Uterus (tissue), 4 donors: ENCODE measurements at places on chromosomes 3 and 15.

DNA sequence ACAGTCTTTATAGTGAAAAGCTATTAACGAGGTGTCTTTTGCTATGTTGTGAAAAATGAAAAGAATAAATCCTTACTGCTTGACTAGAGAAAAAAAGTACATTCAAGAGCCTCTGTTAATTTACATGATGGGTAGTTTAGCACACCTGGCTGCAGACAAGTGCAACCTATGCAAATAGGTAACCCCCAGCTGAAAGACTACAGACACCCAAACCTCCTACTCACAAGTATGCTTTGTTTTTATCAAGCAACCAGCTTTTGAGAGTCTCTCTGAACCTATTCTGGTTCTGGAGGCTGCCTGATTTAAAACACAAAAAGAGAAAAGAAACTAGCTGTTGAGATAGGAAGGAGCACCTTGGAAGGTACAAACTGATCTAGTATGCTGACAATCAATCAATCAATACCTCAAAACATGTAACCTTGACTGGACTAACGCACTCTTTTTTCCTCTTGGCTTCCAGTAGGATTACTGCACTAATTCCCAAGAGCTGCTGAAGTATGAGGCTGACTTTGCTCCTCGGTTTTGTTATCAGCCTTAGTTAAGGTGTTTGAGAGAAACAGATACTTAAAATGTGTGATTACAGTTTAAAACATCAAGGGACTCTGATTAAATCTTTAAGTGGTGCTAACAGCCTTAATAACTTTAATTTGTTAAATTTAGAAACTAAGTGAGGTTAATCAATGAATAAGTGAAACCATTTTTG is 63.6 kb downstream of the OSBPL10 start:
- DNase-seq: no peak

DNA sequence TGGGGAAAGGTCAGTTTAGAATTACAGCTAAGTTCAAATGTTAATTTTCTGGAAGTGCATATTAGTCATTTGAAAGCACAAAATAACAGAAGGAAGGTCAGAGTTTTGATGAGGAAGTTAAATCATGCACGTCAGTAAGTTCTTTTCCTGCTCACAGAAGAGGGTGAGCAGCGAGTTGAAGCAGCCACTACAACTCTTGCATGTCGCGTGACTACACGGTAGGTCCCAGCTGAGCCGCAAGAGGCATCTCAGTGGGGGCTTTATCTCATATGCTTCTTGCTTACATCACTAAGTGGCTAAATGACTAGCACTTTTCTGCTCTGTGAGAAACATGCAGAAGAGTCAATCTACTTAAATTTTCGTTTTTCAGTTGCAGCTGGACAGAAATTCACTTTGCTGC is 21.3 kb upstream of the SEC62 start:
- DNase-seq: no peak

DNA sequence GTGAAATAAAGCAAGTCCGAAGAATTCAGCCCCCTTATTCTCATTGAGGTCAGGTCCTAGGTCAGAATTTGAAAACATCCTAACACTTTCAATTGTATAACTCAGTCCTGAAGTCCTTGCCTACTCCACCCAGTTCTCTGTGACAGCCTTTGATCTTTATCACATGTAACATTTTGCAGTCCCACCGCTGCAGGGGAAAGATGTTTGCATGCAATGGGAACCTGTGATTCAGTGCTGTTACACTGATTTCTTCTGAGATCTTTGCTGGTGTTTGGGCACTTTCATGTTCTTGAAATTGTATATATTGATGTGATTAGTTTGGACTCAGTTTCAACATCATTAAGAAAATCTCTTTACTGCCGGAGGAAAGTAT is 18.0 kb upstream of the SECISBP2L start:
- DNase-seq: no peak

- no peak for DNase-seq
These were observed 1308.8 kb downstream of the ROBO2 start for GRCh38 chr3:78348664-78349063.

DNA sequence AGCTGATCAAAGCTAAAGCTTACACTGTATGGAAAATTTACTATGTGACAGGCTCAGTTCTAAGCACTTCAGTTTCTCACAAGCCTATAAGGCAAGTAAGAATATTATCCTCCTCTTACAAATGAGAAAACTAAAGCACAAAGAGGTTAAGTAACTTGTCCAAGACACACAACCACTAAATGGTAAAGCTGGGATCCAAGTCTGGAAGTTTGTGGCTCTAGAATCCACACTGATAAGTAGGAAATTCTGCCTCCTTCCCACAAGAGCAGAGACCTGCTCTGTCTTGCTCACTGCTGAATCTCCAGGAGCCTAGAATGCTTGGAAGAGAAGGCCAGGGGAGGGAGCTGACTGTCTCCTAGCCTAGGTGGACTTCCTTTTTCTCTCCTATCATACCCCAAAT is 60.6 kb downstream of the MAGI1 start:
- DNase-seq: no peak

GRCh38 chr15:38699633-38700230 is 135.1 kb upstream of the RASGRP1 start:
- peak; percentile 27 for DNase-seq

- DNase-seq: no peak
These were observed 33.2 kb upstream of the ZDHHC23 start for GRCh38 chr3:113914646-113915045.

GRCh38 chr3:29389362-29389761 is 108.5 kb downstream of the RBMS3 start:
- no peak for DNase-seq

GRCh38 chr3:169228522-169228921 is 435.0 kb downstream of the MECOM start:
- no peak for DNase-seq

DNA sequence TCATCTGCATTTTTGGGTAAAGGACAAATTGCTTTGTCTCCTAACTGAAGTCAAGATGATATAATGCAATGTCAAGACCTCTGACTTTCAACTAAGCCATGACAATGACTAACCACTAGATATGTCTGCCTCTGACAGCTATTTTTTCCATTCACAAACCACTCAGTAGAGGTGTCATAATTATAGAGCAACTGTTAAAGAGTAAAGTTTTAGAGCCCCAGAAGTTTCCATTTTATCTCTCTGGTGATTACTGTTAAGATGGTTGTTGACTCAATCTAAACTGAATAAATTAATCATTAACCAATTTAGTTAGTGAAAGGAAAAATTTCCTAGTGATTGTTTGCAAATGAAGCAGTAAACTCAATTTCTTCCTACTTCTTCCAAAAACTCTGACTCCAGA is 779.9 kb downstream of the GRM7 start:
- no peak for DNase-seq

GRCh38 chr15:77032052-77032646 is 37.2 kb downstream of the PSTPIP1 start:
- DNase-seq: peak; percentile 13

- no peak for DNase-seq
These were observed 36.4 kb downstream of the CCDC80 start for GRCh38 chr3:112604536-112604935.

- no peak for DNase-seq
These were observed 184.3 kb downstream of the GHSR start for GRCh38 chr3:172263781-172264486.

GRCh38 chr3:31688984-31689383 is 156.3 kb downstream of the STT3B start:
- DNase-seq: no peak

GRCh38 chr3:62922326-62922725 is 47.1 kb upstream of the CADPS start:
- no peak for DNase-seq

DNA sequence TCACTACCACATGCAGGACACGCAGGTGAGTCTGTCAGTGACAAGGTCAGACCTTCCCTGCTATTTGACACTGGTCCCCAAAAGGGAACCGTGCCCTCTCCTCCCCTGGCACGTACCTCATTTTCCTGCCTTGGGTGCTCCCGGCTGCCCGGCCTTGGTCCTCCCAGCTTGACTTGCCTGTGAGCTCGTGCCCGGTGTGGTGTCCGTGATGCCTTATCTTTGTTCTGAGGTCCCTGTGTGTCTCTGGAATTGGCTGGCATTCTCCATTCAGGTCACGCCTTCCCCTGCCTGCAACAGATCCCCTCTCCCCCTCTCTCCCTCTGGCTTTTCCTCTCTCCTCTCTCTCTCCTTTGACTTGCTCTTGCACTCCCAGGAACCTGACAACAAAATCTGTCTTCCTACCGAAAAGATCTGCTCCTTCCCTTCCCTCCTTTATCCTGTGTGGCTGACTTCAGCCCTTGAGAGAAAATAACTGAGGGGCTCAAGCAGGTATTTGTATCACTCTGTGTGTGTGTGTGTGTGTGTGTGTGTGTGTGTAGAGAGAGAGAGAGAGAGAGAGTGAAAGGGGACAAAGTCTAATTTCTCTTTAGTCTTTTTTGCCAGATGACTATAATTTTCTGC is at the start of gene MASP1:
Gene MASP1, minus strand, starts transcription at position 226 of the 621 bp plus-strand sequence. Its CDS starts 105 bp downstream, at position 121.
- no peak for DNase-seq

DNA sequence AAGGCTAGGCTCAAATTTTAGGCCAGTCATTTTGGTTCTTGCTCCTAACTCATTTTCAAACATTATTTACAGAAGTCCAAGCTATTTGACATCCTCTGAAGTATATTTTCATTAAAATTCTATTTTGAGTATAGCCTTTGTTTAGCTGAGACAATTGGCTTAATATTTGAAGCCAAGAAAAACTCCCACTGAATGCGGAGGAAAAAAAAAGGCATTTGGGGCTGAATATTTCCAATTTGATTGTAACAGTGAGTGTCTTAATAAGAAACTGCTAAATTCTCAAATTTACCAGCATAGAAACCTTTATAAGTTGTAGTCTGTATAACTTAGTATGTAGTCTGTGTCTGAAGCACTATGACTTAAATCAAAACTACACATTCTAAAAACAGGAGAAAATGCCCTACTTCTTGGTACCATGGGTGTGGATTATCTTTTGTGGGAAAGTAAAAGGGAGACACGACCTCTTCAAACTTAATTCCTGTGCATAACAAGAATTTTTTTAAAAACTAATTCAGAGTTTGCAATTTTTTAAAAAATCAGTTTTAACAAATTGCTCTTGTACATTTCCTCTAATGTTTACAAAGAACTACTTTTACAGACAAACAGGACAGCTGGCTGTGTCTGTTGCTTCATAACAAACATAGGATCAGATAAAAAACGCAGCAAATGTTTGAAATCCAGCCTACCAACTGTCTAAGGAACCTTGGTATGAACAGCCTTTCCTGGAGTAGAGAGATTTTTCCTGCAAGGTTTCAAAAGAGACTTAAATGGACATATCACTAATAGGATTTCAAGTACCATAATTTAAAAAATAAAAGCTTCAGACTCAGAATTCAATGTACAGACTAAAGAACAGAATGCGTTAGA is 52.7 kb upstream of the LMOD3 start:
- DNase-seq: no peak

DNA sequence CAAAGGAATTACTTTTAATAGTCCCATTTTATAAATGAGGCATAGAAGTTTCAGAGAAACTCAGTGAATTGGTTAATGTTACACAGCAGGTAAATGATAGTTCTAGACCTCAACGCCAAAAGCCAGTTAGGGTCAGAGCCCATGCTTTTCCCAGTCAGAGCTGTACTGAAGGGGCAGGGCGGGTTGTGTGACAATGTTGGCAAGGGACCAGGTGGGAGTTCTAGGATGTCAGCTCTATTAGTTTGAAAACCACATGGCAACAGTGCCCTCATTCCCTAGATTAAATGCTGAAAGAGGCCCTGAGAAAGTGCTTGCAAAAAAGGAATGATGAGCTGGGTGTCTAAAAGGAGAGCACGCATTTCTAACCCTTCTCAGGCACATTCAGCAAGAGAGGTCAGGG is 65.4 kb upstream of the EPHB1 start:
- no peak for DNase-seq

GRCh38 chr3:100009276-100010086 is 104.8 kb downstream of the FILIP1L start:
- no peak for DNase-seq

GRCh38 chr3:61297821-61298220 is 46.6 kb upstream of the FHIT start:
- no peak for DNase-seq
